ENCODE measurements at places on chromosomes 6 and 20. TPM values are rescaled to one million over a fixed set of nuclear protein-coding genes. Genes with fewer than 3 reads are reported as not detected.

- DNase-seq = no peak
Observed at GRCh38 chr6:83258517-83258916, 65.4 kb downstream of the RWDD2A start.

DNA sequence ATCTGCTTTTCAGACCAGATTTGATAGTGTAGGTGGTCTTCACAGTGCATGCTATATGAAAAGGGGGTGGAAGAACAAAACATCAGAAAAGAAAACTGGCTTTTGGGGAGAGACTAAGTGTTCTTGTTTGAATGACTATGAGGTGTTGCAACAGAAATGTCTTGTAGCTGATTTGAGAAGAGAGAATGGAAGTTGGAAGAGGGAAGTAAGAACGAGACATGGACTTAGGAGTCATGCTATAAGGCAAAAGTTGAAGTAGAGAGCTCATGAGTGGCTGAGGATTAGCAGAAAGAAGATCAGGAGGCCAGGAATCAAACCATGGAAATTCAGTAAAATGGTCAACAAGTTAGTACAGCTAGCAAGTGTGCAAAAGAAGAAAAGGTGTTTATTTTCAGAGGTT is 32.1 kb downstream of the FNDC1 start:
- no peak for DNase-seq

DNA sequence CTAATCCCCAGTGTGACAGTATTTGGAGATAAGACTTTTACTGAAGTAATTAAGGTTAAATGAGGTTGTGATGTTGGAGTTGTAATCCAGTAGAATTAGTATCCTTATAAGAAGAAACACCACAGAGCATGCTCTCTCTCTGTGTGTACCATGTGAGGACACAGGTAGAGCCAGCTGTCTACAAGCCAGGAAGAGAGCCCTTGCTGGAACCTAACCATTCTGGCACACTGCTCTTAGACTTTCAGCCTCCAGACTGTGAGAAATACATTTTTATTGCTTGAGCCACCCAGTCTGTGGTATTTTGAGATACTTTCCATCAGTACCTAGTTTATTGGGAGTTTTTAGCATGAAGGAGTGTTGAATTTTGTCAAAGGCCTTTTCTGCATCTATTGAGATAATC is 110.2 kb downstream of the PHF3 start:
- DNase-seq = no peak

Gene WFDC2
- 188 TPM for total RNA-seq

GRCh38 chr6:134170844-134171243 is 118.4 kb upstream of the SLC2A12 start:
- DNase-seq = no peak

Gene HLA-DPB1
- total RNA-seq = 17.9 TPM

- DNase-seq = no peak
Observed at GRCh38 chr6:91341473-91341872, 754.6 kb upstream of the MAP3K7 start.

Gene ARG1
- not detected for total RNA-seq

All from progenitor cell of endocrine pancreas (in vitro differentiated cells).